ENCODE measurements at places on chromosomes 3 and 15. TPM values are rescaled to one million over a fixed set of nuclear protein-coding genes. Genes with fewer than 3 reads are reported as not detected.

Gene SLITRK3
- not detected for total RNA-seq

Gene AQP9
- not detected for total RNA-seq

Gene AADACL2
- not detected for total RNA-seq

Gene C3orf22
- total RNA-seq: not detected

Gene GP9
- total RNA-seq: not detected

Gene ZBTB47
- 12.8 TPM for total RNA-seq

Gene ZIC1
- not detected for total RNA-seq

Gene PLA2G4F
- not detected for total RNA-seq

Gene MORC1
- not detected for total RNA-seq

Gene CXCR6
- total RNA-seq: not detected

Gene CILP
- under 0.01 TPM for total RNA-seq

Gene FAM81A
- 0.50 TPM for total RNA-seq

Gene CD276
- 91.6 TPM for total RNA-seq

Gene CORO2B
- total RNA-seq: 14.0 TPM

Gene HRG
- not detected for total RNA-seq

Gene SPSB4
- not detected for total RNA-seq

Gene TM4SF1
- total RNA-seq: 155 TPM

Gene INO80
- 17.8 TPM for total RNA-seq

Gene ABI3BP
- 4.7 TPM for total RNA-seq

Gene NOX5
- not detected for total RNA-seq

Measured in bronchus fibroblast of lung (primary cell).